Activated T-helper 9 cell treated with anti-CD3 and anti-CD28 coated beads, Interleukin-2, amount 50 U/mL, for 16 hours (primary cell): ENCODE measurements at places on chromosomes 16 and 17.
A peak's percentile ranks its signal among the peaks of the same experiment; 100 is the strongest.

DNA sequence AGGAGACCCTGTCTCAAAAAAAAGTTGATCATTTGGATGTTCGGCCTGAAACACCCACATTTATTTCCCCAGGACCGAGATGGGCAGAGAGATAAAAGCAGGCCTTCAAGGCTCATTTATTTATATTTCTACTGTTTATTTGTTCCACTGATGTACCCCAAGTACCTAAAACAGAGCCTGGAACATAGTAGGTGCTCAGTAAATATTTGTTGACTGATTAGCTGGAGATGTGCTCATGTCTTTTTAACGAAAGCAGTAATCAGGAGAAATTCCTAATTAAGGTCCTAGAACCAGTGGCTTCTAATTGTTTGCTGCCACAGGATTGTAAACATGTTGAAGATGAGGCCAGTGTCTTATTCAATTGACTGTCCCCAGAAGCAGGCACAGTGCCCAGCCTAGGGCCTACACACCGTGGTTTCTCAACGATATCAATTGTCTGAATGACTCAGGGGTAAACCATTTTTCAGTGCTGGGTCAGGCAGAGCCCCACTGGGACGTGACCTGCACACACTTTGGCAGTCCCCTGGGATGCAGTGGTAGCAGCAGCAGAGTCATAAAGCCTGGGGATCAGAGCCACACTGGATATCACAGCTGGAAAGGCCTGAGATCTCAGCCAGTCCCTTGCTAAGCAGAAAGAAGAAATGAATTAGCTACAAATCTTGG, 34.8 kb downstream of the SOST start:
- no peak for DNase-seq

DNA sequence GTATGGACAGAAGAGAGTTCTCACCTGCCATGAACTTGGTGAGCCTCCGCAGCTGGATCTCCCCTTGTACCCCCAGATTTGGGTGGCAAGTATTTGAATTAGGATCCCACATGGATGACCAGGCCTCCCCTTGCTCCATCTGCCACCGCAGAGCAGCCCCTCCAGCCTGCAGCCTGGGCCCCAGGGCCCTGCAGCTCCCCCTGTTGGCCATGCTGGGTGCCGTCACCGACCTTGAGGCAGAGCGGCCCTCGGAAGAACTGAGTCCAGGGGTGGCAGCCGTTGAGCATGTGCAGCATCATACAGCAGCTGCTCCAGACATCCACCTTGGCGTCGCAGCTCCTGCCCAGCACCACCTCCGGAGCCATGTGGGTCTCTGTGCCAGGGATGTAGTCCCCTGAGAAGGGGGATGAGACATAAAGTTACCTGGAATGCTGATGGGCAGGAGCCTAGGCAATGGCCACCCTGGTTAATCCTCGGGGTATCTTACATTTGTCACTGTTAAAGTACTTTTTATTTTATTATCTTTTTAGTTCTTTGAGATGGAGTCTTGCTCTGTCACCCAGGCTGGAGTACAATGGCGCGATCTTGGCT, 9.0 kb upstream of the SPATA32 start:
- DNase-seq = peak; percentile 37

GRCh38 chr17:8019665-8020650, 17.5 kb downstream of the GUCY2D start:
- DNase-seq = no peak

- DNase-seq = peak; percentile 12
These were observed 2.4 kb upstream of the FOXL1 start for GRCh38 chr16:86575754-86576557.

- no peak for DNase-seq
These were observed 5.1 kb downstream of the ZNF821 start for GRCh38 chr16:71878911-71879310.

GRCh38 chr17:44793885-44794842, 35.4 kb downstream of the ADAM11 start:
- DNase-seq = no peak

DNA sequence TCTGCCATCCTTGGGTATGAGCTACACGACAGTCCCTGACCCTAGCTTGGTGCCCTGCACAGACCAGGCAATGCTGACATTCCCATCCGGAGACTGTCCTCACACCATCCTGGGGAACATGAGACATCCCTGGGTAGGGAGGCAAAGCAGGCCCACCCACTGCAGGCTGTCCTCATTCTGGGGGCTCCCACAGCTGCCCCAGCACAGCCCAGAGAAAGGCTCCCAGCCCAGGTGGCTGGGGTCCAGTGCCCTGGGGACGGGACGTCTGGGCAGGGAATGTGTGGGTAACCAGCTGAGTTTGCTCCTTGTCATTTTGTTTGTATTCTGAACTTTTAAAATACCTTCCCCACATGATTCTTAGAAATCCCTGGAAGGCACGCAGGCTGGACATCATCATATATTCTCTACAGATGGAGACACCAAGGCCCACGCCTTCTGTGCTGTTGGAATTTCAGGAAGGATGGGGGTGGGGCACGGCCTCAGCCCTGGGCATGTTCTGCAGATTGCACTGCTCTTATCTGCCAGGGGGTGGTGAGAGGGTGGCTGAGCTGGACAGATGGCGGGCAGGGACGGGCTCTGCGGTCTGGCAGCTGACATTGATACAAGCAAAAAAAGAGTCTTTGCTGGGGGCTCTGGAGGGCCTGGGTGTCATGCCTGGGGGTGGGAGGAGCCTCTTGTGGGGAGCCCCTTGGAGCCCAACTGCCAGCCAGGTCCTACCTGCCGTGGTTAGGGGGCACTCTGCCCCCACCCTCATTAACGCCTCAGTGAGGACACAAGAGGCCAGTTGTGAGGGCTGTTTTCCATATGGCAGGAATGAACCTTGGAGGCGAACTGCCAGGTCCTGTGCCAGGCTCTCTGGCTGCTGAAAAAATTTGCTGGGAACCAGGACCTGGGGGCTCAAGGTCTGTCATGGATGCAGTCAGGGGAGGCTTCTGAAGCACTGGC, 28.4 kb downstream of the LRRC75A start:
- DNase-seq = no peak

DNA sequence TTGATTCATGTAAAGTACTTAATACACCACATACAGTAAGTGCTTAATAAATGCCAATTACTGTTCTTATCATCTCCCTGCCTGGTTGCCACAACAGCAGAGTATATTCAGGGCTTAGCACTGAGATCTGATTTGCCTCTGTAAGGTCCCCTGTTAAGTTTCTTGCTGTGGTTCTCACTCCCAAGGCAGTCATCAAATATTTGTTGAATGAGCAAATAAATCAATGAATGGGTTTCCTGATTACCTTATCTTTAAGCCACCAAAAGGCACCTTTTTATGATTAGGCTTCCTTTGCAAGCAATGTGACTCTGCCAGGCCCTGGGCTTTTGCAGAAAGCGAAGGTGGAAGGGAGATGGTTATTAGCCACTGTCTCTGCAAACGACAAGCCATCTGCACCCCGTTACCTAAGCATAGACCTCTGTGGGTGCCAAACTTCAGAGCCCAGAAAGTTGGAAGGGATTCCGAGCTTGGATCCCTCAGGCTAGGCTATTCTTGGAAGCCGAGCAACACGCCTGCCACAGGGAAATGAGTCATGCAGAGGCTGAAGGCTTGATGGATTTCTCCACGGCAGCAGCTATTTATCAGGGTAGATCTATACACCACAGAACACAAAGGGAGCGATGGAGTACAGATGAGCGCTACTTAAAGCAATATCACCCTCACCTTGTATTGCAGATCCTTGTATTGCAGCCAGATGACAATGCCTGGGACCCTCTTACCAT, 102.0 kb downstream of the GRIN2A start:
- DNase-seq = no peak

GRCh38 chr16:57721356-57722209, 14.0 kb upstream of the KATNB1 start:
- no peak for DNase-seq

DNA sequence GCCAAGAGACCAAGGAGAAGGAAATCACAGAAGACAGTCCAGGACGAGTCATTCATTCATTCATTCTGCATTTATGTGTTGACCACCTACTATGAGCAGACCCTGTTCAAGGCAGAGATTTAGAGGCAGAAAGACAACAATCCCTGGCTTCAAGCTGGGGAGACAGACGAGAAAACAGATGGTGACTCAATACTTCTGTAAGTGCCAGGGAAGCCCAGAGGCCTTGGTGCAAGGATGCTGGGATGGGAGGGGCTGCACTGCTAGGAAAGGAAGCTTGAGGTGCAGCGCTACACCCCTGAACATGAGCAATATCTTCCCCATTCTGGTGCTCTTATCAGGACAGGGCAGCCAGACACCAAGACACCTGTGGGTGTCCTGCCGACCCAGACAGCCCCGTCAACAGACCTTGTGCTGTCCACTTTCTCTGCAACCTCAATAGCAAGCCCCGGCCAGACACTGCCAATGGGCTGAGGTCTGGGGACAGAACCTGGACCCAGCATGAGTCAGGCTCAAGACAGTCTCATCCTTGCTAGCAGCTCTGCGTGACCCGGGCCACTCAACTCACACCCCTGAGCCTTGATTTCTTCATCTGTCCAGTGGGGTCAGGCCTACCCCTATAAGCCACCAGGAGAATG, 163.5 kb downstream of the COPRS start:
- DNase-seq = no peak

- DNase-seq = no peak
These were observed 142.6 kb upstream of the CPHXL start for GRCh38 chr16:75868636-75869632.

DNA sequence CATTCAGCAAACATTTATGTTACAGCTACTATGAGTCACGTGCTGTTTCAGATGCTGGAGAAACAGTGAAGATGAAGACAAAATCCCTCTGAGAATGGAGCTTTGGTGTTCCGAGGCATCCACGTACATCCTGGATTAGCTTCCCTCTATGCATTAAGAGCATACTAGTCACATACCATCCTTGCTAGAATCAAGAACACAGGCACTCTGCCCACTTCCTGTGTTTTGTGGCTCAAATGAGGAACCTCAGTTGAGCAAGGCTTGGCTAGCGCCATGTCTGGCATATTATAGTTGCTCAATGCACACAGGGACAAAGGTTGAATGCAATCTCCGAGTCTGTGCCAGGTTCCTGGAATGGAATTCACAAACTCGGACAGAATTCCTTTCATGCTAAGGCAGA, 297.5 kb downstream of the XYLT1 start:
- DNase-seq = no peak

- no peak for DNase-seq
These were observed 436.6 kb downstream of the SHISA9 start for GRCh38 chr16:13338044-13338443.

DNA sequence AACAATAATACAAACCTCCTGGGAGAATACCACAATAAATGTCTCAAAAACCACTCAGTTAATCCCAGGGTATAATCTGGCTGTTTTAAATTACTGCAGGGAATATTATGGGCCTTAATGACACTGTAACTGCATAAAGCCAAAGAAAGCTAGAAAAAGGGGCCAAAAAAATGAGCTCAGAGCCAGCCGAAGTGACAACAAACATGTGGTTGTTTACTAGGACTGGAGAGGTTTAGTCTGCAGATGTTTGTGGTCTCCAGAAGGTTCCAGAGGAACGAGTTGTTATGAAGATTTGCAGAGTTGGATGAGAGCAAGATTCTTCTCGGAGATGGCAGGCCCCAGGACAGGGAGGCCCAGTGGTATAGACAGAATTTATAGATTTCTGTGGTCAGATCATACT, 97.1 kb upstream of the AKTIP start:
- DNase-seq = no peak
